Effector CD8-positive, alpha-beta T cell (primary cell): ENCODE measurements at places on chromosomes 3 and 15.

GRCh38 chr3:110413807-110414748 lies 657.5 kb upstream of the NECTIN3 start:
- DNase-seq, result no peak

- DNase-seq, result no peak
Observed at GRCh38 chr15:63364399-63365272, 17.0 kb downstream of the CA12 start.

- no peak for DNase-seq
Observed at GRCh38 chr3:137264843-137265330, 307.1 kb downstream of the IL20RB start.

DNA sequence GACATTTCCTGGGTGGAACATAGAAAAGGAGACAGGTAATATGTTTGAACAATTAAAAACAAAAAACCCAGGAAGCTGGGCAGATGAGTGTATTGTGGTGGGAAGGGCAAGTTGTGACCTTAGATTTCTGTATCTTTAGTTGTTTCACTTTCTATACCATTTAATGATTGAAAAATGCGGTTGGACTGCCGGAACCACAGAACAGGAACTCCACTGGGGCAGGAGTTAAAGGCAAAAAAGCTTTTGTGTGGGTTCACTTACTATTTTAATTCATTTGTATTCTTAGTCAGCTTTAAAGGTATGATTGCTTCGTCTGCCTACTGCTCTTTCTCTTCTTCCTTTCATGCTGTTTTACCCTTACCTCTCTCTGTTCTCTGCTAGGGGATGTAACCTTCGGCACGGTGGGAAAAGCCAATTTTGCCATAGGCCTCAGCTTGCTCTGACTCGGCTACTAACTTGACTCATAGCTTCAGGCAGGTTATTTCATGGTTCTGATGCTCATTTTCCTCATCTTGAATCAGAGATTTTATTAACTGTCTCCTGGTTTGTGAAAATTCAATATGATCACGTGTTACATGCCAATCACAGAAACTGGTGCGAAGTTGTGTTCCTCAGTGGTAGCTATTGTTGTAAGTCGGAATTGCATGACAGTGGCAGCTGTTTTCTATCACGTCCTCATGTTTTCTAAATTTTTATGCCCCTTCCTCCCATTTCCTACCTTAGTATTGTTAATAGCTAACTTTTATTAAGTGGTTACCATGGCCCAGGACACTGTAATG lies 1.6 kb upstream of the MCTP2 start:
- no peak for DNase-seq

DNA sequence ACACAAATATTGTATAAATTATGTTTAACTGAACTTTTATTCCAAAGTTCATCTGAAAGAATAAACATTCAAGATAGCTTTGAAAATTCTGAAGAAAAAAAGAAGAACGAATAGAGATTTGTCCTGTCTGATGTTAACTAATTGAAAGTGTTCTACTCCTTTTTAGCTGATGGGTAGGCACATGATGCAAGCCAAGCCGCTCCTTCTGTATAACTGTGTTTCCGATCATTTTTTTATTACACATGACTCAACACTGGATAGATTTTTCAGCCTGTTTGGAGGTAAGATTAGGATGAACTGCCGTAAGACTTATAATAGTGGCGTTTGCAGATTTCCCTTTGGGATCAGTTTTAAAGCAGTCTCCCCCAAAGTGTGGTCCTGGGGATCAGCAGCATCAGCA lies 19.0 kb downstream of the NSUN3 start:
- DNase-seq, result no peak

DNA sequence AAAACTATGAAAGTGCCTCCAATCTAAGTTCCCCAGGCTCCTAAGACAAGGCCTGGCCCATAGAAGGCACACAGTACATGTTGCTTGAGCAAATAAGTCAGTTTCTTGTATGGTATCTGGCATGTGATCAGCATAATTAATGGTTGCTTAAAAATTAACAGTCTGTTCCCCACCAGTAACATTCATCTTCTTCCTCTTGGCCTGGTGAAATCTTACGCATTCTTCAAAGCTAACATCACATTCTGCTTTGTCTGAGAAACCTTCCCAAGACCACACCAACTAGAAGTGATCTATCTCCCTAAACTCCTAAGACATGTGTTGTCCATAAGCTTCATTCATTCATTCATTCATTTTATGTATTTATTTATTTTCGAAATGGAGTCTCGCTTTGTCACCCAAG lies 48.1 kb downstream of the LIPC start:
- no peak for DNase-seq

DNA sequence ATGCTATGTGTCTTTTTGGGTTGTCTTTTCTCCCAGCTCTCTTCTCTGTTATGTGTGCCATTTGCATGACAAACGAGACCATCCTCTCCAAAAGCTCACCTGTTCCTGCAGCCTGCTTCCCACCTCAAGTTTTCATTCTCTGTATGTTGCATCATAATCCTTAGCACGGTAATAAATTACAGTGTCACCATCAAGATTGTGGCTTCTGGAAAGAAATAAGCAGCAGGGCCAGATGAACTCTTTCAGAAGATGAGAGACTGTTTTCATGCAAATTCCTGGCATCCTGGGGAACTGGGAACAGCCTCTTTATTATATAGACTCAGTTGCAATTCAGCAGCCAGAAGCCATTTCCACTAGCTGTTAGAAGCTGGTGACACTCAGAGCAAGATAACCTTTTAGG lies 436.7 kb downstream of the EPHB1 start:
- no peak for DNase-seq
